ENCODE measurements at places on chromosomes 11 and 22.

DNA sequence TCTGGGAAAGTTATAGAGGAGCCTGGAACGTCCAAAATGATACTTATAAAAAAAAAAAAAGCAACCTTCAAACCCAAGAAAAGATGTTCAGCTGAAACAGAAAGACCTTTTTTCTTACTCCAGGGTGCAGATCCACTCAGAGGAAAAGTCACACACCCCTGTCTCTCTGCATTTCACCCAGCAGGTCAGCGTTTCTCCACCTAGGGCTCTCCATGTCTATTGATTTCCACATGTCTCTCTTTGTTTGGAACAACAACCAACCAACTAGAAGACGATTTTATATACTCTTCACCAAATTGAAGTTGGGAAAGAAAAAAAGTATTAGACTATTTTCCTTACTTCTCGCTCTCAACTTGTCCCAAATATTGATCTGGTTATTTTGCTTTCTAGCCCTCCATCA, 42.2 kb upstream of the BLID start:
- peak; percentile 60 for DNase-seq

DNA sequence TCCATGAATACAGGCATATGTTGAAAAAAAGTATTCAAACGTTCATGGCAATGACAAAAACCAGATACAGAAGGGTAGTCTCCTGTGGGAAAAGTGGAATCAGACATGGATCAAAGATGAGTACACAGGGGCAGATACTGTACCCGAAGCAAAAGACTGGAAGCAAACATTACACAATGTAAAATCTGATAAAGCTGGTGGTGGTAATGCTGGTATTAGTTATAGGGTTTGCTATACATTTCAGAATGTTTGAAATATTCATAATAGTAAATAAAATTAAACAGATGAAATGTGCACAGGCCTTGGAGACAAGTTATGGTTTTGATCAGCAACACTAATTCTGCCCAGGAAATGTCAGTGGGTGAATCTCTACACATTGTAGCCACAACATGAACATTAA, 607.6 kb downstream of the SOX6 start:
- DNase-seq: no peak

- no peak for DNase-seq
These were observed 3.1 kb downstream of the CYB5R3 start for GRCh38 chr22:42645938-42646568.

- DNase-seq: no peak
These were observed 13.1 kb downstream of the MS4A15 start for GRCh38 chr11:60769811-60770210.

DNA sequence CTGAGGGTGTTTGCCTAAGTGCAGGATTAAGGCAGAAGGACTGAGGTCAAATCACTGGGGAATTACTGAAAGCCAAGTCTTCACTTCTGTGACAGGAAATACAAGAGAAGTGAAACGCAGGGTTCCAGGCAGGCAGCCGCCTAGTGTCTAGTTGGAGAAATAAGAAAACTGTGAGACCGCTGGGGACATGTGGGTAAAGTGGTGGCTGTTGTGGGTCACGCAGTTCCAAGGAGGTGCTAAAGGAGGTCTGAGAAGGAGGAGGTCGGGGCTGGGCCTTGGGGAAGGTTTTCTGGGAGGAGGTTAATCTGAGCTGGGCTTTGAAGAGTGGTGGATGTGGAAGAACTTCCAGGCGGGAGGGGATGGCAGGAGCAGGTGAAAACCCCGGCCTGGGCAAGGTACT, 11.2 kb downstream of the MCM5 start:
- no peak for DNase-seq

DNA sequence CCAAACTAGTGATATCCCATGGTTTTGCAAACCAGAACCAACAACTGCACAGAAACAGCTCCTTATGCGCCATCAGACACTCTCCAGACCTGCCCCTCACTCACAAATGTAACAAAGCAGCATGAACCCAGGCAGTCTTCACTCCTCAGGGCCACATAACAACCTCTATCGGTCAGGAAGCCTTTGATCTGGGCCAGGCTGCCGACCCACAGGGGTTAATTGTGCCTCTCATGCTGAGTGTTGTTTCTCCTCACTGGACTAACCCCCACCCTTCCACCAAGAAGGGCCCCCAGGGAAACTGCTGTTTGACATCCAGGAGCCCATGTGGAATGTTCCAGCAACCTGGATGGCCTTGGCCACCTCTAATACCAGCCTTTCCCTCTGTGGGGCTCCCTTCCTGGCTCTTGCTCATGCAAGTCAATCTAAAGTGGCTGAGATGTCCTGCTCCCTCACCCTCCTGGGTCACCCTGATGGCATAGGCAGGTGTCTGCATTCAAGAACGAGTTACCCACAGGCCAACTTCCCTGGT, 7.9 kb upstream of the RGL4 start:
- no peak for DNase-seq

DNA sequence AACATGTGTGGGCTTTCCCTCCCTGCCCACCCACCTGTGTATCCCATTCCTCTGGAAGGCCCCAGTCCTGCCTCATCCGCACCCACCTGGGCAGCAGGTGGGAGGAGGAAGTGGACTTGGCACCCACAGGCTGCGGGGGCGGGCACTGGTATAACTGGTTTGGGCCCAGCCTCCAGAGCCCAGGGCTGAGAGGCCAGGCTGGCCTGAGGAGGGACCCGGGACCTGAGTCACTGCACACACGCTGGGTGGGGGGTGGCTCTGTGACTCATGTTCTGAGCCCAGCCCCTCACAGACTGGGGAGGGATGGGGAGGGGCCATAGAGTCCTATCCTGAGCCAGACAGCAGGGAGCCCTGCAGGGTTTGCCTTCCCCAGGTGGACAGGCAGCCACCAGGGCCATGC, 16.7 kb downstream of the PHLDA2 start:
- no peak for DNase-seq

GRCh38 chr11:93464927-93465540, 78.2 kb downstream of the SMCO4 start:
- DNase-seq: no peak

GRCh38 chr11:35253237-35253636, 114.3 kb downstream of the CD44 start:
- no peak for DNase-seq

DNA sequence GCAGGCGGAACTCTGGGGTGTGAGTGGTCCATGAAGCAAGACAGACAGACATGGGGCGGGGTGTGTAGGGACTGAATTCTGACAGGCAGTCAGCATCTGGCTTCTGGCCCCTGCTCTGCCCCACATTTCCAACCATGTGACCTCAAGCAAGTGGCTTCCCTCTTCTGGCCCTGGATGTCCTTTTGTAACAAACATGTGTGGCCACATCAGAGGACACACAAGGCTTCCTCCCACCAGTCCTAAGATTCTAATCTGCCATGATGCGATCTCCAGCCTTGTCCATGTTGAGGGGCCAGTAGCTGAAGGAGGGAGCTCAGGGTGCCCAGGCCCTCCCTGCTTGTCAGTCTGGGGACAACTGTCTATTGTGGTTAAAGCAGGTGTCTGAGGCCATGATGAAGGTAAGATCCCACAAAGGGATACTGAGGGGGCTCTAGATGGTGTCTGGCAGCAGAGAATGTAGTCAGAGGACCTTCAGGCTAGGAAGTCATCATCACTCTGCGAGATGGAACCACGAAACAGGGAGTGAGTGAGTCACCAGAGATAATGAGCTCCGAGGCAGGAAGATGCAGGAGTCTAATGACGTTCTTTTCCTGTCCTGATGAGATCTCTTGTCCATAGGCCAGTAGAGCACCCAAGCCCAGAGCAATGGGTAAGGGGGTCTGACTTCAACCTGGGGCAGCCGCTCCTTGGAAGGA, 27.4 kb downstream of the DRD2 start:
- DNase-seq: no peak

GRCh38 chr22:25122136-25122764, 77.4 kb upstream of the CRYBB3 start:
- DNase-seq: no peak
